Cortex of kidney (tissue), 1 donor: ENCODE measurements at places on chromosomes 11 and 22.

DNA sequence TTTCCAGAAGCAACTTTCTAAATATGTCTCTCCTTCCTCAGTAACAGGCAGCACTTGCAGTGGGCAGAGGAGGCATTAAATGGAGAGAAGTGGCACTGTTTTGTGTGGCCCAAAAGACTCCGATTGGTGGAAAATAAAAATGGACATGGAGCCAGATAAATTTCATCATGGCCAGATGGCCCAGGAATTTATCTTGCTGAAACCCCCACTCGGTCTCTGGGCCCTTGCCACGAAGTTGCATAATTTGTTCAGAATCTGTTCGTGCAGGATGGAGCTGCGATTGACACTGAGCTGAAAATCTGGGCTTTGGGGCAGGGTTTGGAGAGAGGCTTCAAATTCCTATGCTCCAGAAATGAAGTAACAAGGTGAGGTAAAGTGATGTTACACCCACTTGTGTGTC lies 65.5 kb downstream of the C11orf91 start:
- no peak for DNase-seq

DNA sequence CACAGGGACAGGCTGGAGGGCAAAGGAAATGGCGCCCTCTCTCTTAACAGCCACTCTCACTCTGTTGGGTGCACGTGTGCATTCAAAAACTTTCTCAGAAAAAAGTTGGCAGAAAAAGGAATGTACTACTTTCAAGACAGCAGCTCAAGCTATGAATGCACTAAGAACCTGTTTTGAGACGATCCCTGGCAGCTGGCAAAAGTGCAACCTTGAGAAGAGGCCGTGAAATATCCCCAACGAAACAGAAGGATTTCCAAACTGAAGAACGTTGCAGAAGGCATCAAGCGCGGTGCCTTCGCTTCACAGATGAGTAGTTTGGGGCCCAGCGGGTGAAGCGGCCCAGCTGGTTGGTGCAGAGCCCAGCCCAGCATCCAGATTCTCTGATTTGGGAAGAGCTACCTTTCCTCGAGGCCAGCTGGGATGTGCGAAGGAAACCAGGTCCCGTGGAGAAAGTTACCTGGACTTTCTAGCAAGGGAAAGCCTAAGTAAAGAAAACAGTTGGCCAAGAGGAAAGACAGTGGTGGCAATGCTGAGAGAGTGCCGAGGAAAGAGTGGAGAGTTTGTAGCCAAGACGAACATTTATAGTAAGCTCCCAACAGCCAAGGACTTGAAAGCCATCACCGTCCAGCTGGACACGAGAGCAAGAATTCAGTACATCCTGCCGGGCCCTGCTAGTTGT lies 16.3 kb downstream of the IFT27 start:
- no peak for DNase-seq

DNA sequence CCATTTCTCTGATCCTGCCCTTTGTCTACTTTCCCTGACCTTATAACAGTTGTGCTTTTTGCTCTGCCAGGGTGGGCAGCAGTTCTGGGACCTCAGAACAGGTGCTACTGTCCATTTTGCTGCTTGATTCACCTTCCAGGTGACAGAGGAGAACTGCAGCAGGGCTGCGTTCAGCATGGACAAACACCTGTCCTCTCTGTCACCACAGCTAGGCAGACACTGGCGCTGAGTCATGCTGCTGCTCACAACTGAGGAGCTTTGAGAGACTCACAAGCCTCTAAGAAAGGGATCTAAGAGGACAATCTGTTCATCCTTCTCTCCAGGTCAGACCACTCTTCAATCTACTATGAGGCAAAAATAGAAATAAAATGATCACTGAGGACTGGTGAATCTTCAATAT lies 1144.5 kb upstream of the CCDC90B start:
- no peak for DNase-seq

DNA sequence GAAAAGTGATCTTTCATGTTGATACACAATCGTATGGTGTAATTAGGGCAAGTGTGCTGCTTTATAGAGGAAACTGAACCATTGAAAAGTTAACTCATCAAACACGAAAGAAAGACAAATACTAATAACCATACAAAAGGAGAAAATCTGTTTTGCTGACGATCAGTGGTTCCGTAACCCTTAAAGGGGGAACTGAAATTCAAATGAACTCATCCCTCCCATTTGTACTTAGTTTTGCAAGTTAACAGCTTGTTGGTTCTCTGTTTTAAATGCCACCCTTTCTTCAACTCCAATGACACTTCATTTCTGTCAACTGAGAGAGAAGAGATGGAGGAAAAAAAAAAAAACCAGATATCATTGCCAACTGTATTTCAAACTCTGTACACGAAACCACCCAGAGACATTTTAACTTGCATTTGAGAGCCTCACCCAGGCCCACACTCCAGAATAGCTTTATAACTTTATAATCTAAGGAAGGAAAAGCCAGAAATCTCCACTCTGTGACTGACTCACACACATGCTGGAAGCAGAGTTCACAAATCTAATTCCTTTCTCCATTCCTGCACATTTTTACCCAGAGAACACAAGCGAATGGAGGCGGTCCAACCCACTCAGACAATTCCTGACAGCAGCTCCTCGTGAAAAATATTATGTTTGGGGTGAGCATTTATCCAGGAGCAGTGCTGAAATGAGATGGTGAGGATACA lies 17.4 kb upstream of the CSNK2A3 start:
- no peak for DNase-seq

DNA sequence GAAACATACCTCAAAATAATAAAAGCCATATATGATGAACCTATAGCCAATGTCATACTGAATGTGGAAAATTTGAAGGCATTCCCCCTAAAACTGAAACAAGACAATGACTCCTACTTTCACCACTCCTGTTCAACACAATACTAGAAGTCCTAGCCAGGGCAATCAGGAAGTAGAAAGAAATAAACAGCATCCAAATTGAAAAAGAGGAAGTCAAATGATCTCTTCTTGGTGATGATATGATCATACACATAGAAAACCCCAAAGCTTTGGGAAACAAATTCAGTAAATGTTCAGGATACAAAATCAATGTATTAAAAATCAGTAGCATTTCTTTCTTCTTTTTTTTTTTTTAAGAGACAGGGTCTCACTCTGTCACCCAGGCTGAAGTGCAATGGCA lies 109.9 kb downstream of the DLG2 start:
- DNase-seq: no peak
